ENCODE measurements at places on chromosomes 4 and X.

DNA sequence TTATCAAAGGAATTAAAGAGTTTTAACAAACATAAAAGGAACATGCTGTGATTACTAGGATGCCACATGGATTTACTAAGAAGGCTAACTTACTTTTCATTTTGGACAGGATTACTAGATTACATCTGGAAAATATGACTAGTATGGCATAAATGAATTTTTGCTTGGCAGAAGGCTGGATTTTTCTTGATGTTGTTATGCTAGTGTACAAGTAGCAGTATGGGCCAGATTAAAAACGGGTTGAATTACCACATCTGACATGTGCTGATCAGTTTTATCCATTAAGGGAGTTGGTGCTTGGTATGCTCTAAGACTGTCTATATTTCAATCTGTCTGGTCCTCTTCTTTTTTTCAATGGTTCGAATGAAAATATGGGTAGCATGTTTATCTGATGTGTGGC is 70.5 kb downstream of the JADE1 start:
- DNase-seq, result no peak

- no peak for DNase-seq
These were observed 175.0 kb upstream of the HS3ST1 start for GRCh38 chr4:11603591-11604194.

GRCh38 chr4:6647582-6648230 is 7.2 kb downstream of the MRFAP1 start:
- no peak for DNase-seq

GRCh38 chr4:1414831-1415680 is 8.8 kb upstream of the NKX1-1 start:
- no peak for DNase-seq

- DNase-seq, result no peak
These were observed 102.1 kb downstream of the ITIH6 start for GRCh38 chrX:54695816-54696487.

GRCh38 chr4:67933755-67934154 is 29.5 kb downstream of the TMPRSS11A start:
- DNase-seq, result no peak

DNA sequence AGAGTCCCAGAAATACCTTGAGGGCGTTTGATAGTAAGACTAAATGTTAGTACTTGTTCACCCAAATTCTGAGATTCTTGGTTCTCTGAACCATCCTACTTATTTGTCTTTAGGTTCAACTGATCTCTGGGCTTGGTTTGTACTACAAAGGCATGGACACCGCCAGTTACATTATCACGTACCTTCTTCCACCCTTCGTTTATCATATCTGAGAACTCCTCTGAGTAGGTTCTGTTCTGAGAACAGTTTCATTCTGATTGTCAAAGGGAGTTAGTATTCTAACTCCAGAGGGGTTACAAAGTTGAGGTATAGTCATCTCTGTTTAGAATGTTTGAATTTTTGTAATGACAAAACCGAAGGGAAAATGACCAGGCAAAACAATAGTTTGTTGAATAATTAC is 19.3 kb downstream of the ZFX start:
- DNase-seq, result no peak

- DNase-seq, result no peak
These were observed 22.0 kb downstream of the RGS12 start for GRCh38 chr4:3314706-3315260.

Measured in Caco-2 (cell line).